ENCODE measurements at places on chromosomes 3 and 15.

- no peak for DNase-seq
These were observed 26.3 kb upstream of the DYNC1LI1 start for GRCh38 chr3:32596909-32597369.

- peak; percentile 65 for DNase-seq
These were observed 29.3 kb downstream of the CCNL1 start for GRCh38 chr3:157130467-157131251.

DNA sequence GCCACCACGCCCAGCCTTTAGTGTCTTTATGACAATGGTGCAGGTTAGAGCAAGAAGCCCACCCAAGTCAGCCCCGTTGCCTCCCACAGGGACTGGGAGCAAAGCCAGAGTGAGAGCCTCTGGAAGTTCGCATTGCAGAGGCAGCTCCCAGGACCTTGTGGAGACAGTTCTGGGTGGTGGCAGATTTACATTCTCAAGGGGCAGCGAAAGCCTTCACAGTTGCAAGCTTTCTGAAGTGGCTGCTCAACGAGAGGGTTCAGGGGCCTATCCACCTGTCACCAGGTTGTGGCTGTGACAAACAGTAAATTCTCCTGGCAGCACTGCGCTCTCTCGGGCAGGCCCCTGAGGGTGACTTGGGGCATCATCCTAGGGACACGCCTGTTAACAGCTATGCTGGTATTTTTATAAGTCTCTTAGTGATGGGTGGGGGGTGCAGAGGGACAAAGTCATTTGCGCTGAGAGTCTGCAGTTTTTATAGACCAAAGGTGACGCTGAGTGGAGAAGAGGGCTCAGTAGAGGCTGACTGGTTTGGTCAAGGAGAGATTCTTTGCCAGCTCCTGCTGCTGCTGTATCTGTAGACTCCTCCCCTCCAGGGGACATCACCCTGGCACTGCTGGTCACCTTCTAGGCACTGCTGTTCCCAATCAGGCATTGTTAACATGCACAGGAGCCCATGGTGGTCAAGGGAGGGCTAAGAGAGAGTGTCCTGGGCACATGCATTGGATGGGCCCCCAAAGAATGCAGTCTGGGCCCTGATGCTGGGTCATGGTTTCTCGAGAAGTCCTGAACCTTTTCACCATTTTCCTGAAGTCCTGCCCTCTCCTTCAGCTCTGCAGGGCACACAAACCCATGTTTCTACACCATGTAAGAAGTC, 57.5 kb upstream of the KLF13 start:
- DNase-seq: no peak

GRCh38 chr15:67033571-67034044, 31.8 kb upstream of the SMAD3 start:
- DNase-seq: peak; percentile 43

DNA sequence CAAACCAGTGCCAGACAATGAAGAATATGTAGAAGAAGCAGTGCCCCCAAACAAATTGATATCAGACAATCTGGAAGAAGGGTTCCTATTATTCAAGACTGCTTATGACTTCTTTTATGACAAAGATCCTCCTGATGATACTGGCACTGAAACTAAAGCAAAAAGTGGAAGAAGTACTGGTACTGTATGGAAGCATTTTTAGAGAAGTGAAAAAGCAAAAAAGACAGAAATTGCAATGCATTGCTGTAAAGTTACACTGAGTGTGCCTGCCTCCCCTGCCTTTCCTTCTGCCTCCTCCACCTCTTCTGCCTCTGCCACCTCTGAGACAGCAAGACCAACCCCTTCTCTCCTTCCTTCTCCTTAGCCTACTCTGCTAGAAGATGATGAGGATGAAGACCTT, 167.6 kb downstream of the PLCL2 start:
- DNase-seq: peak; percentile 85

DNA sequence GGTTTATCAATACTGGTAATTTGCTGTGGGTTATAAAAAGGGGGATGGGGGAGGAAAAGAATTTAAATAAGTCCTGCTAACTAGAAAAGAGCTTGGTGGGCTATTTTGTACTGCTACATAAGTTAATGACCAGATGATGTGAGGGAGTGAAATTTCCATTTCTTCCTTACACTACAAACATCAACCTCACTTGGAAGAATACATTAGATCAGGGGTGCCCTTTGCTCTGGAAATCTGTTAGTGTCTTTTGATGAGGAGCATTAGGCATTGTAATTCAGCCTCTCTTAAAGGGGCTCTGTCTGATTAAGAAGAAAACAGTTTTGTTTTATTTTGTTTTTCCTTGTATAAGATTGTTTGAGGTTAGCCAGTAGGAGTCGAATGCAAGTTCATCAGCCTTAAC, 576.4 kb upstream of the TBL1XR1 start:
- DNase-seq: no peak

GRCh38 chr15:101559952-101560351, 70.4 kb upstream of the PCSK6 start:
- peak; percentile 43 for DNase-seq

DNA sequence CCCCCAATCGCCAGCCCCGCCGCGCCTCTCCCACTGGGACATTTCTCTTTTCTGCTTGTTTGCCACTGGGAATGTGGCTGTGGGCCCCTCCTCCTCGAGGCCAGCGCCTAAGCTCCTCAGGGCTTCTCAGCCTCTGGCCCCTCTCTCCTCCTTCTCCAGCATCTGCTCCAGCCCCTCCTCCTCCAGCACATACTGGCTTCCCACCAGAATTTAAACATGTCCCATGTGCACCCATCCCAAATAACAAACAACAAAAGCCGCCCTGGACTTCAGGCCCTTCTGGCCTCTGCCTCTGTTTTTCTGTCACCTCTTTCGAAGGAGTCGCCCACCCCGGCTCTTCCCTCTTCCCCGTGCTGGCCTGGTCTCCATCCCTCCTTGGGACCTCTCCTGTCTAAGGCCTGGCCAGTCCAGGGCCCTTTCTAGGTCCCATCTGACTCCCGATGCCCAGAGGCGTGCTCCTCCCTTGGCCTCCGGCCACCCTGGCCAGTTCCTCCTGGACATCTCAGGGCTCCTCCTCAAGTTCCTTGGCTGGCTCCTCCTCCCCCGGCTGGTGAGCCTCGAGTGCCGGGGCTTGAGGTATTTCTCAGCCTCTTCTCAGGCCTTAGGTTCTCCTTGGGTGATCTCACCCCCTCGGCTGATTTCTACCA, 94.6 kb upstream of the SLC6A6 start:
- no peak for DNase-seq

DNA sequence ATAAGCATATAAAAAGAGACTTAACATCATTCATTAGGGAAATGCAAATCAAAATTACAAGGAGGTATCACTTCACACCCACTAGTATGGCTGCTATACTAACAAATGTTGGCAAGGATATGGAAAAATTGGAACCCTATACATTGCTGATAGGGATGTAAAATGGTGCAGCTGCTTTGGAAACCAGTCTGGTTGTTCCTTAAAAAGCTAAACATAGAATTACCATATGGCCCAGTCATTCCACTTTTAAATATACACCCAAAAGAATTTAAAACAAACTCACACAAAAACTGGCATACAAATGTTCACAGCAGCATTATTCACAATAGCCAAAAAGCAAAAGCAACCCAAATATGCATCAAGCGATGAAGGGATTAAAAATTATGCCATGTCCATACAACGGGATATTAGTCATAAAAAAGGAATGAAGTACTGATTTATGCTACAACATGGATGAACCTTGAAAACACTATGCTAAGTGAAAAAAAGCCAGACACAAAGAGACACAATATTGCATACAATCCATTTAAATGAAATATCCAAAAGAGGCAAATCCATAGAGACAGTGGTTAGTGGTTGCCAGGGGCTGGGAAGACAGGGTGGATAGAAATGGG, 118.3 kb downstream of the OSBPL10 start:
- no peak for DNase-seq

- DNase-seq: no peak
These were observed 647.2 kb upstream of the BCHE start for GRCh38 chr3:166484470-166484869.

GRCh38 chr3:35724106-35724505, 84.8 kb downstream of the ARPP21 start:
- DNase-seq: no peak

- no peak for DNase-seq
These were observed 42.7 kb downstream of the TLNRD1 start for GRCh38 chr15:81043281-81043934.

- peak; percentile 99 for DNase-seq
These were observed 578 bp downstream of the LACTB start for GRCh38 chr15:63122002-63122875.

GRCh38 chr15:88719654-88720053, 80.8 kb downstream of the ISG20 start:
- no peak for DNase-seq

DNA sequence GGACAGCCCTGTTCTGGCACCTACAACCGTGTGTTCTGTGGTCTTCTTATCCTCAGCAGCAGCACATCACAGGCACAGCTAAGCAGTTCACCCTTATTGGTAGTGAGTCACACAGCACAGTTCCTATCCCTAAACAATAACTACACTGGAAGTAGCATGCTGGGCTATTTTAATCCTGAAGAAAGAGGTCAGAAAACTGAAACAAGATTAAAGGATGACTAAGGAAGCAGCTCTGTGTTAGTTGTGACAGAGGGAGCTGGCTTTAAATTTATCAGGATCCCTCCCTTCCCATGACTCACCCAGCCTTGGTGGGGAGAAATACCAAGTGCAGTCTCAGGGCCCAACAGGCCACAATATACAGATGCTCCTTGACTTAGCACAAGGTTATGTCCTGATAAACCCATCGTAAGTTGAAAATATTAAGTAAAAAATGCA, 144.3 kb downstream of the ERC2 start:
- DNase-seq: peak; percentile 33

- no peak for DNase-seq
These were observed 32.4 kb downstream of the EIF3J start for GRCh38 chr15:44569316-44569715.

DNA sequence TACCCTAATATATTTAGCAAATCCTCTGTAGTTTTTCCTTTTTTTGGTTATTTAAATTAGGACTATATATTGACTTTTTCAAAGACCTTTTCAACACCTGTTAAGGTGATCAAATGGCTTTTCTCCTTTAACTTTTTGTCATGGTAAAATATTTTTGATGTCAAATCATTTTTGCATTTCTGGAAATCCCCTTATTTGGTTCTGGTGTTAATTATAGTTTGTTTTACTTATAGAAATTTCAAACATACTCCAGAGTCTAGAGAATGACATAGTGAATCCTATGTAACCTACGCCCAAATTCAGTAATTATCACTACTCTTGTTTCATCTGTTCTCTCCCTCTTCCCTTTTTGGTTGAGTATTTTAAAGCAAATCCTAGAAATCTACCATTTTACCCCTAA, 121.3 kb upstream of the TBL1XR1 start:
- no peak for DNase-seq

DNA sequence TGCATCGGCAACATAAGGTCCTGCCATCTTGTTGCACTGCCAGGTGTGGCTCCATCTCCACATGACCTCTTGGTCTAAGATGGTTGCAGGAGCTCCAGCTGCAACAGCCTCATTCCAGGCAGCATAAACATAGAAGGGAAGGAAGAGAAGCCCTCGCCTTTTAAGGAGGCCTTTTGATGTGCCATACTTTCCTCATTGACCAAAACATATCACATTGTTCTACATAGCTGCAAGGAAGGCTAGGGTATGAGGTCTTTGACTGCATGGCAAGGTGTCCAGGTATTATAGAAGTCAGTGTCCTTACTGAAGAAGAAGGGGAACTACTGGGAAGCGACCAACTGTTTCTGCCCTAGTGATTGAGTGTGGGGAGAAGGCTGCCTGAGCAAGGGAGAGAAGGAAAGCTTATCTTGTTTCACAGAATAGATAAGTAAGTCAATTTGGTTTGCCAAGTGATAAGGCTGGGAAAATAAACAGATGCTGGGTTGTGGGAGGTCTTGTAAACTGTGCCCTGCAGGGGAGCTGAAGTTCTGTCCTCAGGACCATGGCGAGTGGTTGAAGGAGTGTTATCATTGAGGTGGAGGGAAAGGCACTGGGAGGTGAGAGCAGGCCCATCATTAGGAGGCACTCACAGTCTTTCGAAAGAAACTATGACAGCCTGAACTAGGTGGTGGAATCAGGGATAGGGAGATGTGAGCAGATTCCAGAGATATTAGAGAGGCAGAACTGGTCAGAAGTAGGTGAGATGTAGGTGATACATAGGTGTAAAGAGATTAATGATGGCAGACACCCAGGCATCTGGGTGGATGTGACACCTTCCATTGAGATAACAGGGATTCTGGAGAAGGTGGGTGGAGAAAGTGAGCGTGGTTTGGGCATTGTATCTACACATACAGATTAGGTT, 93.8 kb upstream of the IGF1R start:
- DNase-seq: no peak

DNA sequence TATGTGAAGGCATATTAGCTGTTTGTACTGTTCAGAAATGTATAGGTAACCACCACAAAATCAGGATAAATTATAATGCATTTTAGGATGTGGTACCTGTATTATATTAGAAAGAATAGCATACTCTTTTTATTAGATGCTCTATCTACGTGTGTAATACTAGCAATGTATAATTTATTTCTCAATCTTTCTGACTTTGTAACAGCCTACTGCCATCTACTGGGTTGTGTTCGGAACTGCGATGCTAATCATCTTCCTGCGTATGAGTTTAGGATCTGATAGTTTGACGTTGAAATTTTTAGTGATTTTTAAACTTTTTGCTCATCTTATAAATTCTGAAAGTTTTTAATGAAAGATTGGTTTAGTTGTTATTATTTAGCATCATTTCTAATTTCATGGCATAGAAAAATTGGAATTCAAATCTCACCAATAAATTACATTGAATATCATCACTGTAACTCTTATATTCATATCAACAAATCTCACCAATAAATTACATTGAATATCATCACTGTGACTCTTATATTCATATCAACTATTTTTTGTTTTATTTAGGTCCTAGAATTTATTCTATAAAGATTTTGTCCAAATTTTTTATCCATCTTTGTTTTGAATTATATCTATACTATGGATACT, 322.7 kb upstream of the ZNF717 start:
- peak; percentile 31 for DNase-seq

- DNase-seq: no peak
These were observed 145.0 kb downstream of the LRRK1 start for GRCh38 chr15:101063891-101064794.

DNA sequence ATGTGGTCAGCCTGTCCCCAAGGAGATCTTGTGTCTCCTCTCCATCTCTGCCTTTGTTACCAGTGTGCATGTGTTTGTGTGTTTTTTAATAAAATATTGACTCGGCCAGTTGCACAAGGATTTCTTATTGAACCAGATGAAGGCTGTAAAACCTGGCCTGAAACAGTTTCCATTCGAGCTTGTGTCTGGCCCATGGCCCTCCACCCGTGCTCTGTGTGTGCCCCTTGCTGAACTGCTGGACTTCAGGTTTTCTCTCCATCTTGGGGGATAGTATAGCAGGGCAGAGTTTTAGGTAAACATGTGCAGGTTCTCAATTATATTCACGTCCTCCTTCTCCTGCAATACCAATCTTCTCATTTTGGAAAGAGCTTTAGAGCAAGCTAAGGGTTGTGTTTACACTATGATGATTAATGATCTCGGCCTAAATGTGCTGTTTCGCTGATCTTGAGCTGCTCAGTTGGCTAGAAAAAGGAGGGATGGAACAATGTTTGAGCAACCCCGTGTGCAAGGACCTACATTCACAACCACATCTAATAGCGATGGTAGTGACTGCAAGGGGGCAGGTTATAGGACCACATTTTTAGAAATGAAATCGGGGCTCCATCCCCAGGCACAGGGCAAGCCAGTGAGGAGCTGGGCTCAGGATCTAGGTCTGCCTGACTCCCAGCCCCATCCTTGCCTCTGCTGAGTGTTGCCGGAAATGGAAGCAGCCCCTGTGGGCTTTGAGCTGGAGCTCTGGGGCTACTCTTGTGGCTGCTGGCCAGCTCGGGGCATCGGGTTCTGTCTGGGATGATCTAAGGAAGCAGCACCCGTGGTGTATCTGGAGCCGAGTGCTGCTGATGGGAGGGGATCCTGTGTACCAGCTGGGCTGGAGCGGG, 47.7 kb downstream of the CMTM6 start:
- no peak for DNase-seq
